ENCODE measurements at places on chromosomes 7 and 10. TPM values are rescaled to one million over a fixed set of nuclear protein-coding genes. Genes with fewer than 3 reads are reported as not detected.
A peak's percentile ranks its signal among the peaks of the same experiment; 100 is the strongest.

- no peak overlapping the region for H3K27ac ChIP-seq
- no peak for DNase-seq
- no peaks in the 10 kb centered on the region for H3K27me3 ChIP-seq
- H3K36me3 ChIP-seq: no peaks in the 10 kb centered on the region
- H3K4me1 ChIP-seq: peaks cover 41% of the 10 kb centered on the region
Observed at GRCh38 chr7:66736892-66737291, 3.6 kb upstream of the RABGEF1 start.

DNA sequence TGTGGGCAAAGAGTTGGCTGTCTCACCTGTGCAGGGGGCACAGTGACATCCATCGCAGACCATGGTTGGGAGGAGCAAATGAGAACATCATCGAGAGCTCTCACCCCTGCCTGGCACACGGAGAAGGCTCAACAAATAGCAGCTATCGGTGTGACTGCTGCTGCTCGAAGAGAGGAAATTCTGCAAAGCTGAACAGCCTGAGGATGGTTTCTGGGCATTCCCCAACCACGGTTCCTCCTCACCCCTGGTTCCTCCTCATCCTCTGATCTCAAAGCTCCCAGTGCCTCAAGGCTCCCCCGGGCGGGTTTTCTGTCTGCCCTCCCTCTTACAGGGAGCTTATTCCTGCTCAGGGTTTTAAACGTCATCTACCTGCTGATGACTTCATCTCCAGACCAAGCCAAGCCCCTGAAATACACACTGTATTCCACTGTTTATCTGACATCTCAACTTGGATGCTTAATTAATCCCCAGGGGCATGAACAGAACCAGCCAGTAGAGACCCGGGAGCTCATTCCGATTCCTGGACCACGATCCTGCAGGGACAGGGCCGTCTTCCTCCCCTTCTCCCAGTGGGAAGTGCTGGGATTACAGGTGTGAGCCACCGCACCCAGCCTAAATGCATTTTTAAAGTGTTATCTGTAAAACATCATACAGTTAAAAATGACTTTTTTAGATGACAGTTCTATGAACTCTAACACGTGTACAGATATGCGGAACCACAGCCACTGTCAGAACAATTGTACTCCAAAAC is 19.5 kb upstream of the NOM1 start:
- H3K27me3 ChIP-seq: peaks cover 15% of the 10 kb centered on the region
- peaks cover 5% of the 10 kb centered on the region for H3K4me1 ChIP-seq
- DNase-seq: peak; percentile 50

NKX2-3 gene
- total RNA-seq: not detected

- no peaks in the 10 kb centered on the region for H3K4me1 ChIP-seq
- H3K4me3 ChIP-seq: no peak overlapping the region
- H3K27ac ChIP-seq: no peak overlapping the region
Observed at GRCh38 chr7:27367179-27367932, 124.8 kb downstream of the EVX1 start.

DNA sequence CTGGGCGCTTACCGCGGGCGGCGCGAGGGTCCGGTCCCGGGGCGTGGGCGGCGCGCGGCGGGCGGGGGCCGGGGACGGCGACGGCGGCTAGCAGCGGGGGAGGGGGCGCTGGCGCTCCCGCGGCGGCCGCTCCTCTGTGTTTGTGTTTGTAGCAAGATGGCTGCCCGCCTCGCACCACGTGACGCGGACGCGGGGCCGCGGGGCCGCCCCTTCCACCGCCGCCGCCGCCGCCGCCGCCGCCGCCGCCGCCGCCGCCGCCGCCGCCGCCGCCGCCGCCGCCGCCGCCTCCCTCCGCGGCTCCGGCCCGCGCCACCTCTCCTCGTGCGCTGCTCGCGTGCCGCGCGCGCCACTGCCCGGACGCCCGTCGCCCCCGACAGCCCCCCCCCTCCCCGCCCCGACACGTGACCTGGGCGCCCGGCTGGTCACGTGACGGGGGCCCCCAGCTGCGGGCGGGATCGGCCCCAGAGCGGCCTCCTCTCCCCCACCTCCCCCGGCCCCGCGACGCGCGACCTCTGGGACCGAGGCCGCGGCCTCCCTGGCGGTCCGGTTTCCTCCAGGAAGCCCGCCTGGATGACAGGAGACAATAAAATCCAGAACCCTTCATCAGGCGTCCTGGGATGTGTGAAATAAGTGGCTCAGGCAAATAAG is at the start of gene GIGYF1:
Gene GIGYF1, minus strand, starts transcription at position 153 of the 648 bp plus-strand sequence. CDS start 6,012 bp downstream, outside the sequence.
- peak; percentile 40 for DNase-seq
- no peaks in the 10 kb centered on the region for H3K27me3 ChIP-seq
- H3K4me1 ChIP-seq: peaks cover 48% of the 10 kb centered on the region
- H3K4me3 ChIP-seq: peak within 1 kb of the TSS; percentile 64

DNA sequence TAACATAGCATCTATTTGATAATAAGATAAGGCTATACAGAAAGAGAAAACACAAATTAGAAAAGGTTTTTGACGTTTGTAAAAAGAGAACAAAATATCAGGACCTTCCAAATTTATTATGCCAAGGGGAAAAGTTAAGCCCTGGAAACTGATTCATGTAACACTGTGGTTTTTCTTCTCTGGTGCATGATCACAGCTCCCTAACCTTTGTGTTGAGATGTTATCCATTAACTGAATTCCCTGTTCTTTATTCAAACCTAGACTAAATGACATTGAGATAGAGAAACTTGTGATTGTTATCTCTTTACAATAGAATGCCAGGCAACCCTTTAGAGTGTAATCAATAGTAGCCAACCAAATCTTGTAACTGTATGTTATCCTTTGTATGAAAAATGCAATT is 141.5 kb upstream of the NRG3 start:
- no peaks in the 10 kb centered on the region for H3K27me3 ChIP-seq
- no peak overlapping the region for H3K4me3 ChIP-seq
- H3K4me1 ChIP-seq: no peaks in the 10 kb centered on the region
- no peak overlapping the region for H3K27ac ChIP-seq

DNA sequence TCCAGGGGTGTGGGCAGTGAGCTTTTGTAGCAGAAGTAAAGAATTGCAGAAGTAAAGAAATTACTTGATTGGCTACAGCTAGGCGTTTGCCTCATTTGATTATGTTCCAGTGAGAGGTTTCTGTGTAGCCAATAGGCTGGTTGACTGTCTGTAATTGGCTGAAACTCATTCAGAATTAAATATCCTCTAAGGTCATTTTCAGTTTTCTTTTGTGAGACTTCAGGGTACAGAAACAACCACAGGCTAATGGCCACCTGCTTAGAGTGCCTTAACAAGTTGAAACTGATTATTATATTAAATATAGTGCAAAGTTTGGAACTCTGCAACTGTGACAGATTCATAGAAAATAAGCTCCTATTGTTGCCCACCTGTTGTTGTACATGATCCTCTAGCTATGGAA is 10.6 kb downstream of the SEC61A2 start:
- H3K27ac ChIP-seq: no peak overlapping the region
- H3K36me3 ChIP-seq: peaks cover 47% of the 10 kb centered on the region
- no peak for DNase-seq
- no peaks in the 10 kb centered on the region for H3K4me1 ChIP-seq
- no peaks in the 10 kb centered on the region for H3K27me3 ChIP-seq

LMBR1 gene
- 94.8 TPM for total RNA-seq

DNA sequence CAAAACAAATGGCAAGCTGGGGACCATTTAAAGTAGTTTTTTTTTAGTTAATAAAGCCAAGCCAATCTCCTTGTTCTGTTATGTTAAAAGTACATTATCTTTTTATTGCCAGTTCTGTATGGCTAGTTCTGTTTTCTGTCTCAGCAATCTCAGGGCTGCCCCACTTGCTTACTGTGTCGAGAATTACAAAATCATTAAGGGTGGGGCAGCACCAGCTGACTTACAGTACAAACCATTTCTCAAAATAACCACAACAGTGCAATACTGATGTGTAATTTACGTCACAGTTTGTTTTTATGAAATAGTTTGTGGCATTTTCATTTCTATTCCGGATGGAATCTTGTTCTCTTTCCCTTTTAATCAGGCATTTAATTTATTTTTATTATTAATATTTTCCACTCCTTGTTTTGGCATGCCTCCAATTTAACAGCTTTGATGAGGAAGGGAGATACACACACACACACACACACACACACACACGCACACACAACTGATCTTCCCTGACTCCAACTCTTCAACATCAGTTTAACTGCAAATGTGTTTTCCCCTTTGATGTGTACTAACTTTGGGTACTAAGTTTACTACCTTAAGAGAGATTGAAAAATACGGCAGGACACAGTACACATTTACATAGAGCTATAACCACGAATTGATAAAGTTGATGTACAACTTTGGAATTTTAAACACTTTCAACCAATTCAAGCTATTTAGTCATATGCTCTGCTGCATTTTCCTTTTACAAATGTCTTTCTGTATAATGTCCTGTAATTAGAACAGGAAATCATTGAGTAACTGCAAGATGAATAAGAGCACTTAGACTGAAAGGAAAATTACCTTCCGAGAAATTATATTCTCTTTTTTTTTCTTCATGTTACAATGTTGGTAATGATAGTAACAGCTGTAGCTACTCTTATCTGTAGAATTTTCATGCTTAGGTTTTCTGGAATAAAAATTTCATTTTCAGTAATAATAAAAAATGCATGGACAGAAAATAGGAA is 91.5 kb downstream of the ARID5B start:
- DNase-seq: peak; percentile 62
- no peaks in the 10 kb centered on the region for H3K36me3 ChIP-seq
- no peak overlapping the region for H3K4me3 ChIP-seq

DNA sequence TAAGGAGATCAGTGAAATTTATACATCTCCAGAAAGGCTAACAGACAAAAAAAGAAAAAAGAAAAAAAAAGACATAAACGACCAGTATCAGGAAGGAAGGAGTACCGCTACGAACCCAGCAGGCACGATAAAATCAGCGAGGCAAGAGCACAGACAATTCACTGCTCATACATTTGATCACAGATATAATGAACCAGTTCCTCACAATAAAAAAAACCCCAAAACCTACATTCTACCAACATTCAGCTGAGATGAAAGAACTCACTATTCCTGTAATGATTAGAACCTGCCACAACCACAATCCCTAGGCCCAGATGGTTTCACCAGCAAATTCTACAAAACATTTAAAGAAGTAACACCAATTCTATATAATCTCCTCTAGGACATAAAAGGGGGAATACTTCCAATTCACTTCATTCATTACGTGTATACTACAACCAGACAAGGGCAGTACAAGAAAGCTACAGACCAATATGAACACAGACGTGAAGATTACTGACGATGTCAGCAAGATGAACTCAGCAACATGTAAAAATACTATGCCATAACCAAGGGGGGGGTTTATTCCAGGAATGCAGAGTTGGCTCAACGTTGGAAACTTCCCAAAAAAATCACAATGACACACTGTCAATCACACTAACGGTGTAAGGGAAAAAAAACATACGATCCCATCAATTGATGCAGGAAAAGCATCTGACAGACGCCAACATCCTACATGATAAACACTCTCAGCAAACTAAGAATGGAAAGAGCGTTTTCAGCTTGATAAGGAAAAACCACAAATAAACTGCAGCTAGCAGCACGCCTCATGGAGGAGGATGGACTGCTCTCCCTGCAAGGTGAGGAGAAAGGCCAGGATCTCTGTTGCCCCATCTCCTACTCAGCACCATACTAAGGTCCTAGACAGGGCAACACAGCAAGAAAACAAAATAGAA is 256.2 kb downstream of the ELFN1 start:
- no peaks in the 10 kb centered on the region for H3K27me3 ChIP-seq
- peak overlapping the region; percentile 7 for H3K4me3 ChIP-seq
- peak overlapping the region; percentile 76 for H3K27ac ChIP-seq
- peaks cover 61% of the 10 kb centered on the region for H3K4me1 ChIP-seq
- no peaks in the 10 kb centered on the region for H3K36me3 ChIP-seq
